Astrocyte of the spinal cord (primary cell): ENCODE measurements at places on chromosomes 11 and 22.

DNA sequence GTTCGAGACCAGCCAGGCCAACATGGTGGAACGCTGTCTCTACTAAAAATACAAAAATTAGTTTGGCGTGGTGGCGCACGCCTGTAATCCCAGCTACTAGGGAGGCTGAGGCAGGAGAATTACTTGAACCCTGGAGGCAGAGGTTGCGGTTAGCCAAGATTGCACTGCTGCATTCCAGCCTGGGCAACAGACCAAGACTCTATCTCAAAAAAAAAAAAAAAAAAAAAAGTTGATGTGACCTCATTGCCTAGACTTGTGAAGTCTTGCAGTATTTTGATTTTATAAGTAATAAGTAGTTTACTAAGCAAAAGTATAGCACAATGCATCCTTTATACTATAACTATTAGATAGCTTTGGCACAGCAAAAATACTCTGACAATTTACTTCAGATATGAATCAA lies 9.9 kb upstream of the CUL5 start:
- DNase-seq: no peak

DNA sequence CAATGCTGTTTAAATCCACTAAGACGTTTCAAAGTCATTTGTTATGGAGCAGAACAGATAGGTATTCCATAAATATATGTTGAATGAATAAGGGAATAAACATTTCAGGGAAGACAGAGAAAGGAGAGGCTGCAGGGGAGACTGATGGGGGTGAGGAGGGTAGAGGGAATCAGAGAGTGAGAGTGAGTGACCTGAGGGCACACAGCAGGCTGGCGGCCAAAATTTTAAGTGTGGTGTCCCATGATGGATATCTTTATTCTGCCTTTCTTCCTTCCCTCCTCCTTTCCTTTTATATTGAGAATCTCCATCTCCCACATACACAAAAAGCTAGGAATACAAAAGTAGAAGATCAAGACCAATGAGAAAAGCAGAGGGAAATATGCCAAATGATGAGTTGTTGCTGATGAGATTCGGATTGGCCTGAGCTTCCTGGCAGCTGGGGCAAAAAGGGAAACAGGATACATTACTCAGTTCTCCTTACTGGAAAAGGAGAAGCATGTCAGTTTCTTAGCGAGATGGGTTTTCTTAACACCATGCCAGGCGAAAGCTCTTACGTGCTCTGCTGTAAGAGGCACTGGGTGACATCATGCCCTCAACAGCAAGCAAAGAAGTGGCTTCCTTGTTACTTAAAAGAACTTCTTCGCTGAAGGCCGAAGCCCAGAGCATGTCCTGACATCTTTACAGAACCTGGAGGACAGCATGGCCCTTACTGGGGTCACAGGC lies 11.2 kb upstream of the CYTH4 start:
- no peak for DNase-seq

GRCh38 chr22:44213489-44214043 lies 32.8 kb downstream of the PARVG start:
- no peak for DNase-seq

GRCh38 chr11:116294630-116295029 lies 478.2 kb downstream of the BUD13 start:
- DNase-seq: peak; percentile 33

GRCh38 chr22:41052661-41053490 lies 39.5 kb upstream of the EP300 start:
- peak; percentile 60 for DNase-seq

DNA sequence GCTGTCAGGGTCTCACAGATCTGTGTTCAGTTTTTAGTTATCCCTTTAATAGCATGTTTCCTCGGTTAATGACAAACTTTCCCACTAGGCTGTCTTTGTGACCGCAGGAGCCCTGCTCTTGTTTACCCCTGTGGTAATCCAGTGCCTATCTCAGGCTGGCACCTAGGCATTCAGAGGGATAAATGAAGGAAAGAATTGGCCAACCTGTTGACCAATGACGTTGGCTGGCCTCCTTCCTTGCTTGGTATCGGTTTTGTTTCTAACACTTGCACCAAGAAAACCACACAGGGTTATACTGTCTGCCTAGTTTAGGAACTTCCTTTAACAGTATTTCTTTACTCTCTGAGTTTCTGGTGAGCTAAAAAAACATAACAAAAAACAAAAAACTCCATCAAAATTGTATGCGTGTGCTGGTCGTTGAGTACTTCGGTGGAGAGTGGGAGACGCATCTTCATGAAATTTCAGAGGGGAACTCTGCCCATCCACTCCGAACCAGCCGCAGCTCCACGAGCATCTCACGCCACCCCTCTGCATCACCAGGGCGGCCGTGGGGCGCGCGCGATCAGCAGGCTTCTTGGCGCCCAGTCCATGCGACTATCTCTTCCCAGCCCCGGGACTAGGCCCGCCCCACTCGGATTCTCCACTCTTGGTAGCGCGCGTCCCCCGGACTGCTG lies 563 bp upstream of the ENDOD1 start:
- no peak for DNase-seq

- DNase-seq: no peak
These were observed 1378.9 kb downstream of the TBC1D22A start for GRCh38 chr22:48141301-48141700.
